ENCODE measurements at places on chromosomes 12 and 14.
A peak's percentile ranks its signal among the peaks of the same experiment; 100 is the strongest.

- no peak for DNase-seq
Measured at GRCh38 chr12:42824327-42824726, 234.8 kb upstream of the PRICKLE1 start.

DNA sequence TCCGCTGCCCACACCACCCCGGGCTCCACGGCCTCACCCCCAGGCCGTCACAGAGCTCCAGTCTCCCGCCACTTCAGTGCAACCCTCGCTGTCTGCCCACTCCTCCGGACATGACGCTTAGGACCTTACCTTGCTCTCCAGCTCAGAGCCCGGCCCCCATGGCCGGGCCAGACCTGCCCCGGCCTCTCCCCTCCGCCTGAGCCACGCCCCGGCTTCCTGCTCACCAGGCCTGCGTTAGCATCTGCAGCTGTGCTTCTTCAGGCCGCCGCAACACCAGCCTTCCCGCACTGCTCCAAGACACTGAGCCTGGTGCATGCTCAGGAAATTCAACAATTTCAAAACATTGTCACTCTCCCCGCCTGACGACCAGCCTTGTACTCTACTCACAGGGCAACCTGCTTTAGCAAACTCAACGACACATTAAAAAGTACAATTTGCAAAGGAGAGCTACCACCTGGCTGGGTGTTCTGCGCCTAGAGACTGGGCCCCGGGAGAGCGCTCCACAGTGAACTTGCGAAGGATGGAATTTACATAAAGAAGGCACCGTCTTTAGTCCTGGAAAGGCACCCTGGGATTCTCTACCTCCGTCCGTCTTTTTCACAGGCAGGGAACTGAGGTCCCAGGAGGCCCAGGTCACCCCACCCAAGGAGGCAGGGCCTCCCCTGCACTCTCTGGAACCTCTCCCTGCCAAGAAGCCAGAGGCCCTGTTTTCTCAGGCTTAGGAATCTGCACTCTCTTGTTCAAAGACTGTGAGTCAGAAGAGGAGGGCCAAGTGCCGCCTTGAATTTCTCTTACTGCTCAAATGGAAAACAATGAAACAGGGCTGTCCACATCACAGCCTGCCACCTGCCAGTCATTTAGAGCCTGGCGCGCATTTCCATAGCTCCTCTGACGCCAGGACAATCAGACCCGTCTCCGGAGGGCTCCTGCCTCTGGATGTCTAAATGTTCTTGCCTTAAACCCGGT, 51.3 kb downstream of the STX2 start:
- DNase-seq, result no peak

DNA sequence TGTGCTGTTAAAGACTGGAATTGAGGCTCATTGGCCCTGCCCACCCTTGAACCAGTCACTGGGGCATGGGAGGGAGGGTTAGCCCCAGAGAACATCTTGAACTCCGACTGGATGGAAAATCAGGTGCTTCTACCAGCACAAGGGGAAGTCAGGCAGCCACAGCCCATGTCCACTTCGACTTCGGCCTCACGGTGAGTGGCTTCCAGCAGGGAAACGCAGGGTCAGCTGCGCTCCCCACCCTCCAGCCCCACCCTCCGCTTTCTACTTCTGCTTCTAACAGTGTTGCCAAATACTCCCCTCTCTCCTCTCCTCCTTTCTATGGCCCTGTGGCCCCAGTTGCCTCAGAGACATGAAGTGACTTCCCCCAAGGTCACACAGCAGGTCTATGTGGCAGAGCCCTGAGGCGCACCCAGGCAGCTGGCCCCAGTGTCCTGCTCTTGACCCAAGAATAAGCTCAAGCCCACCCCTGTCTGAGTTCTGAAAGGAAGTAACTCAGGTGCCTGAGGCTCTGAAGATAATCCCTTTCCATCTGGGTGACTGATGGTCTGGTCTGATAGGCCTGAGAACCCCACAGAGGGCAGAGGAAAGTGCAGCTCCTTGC, 11.9 kb upstream of the SH2B3 start:
- DNase-seq, result no peak

- no peak for DNase-seq
Measured at GRCh38 chr12:6839482-6840201, 1.1 kb upstream of the GNB3 start.

DNA sequence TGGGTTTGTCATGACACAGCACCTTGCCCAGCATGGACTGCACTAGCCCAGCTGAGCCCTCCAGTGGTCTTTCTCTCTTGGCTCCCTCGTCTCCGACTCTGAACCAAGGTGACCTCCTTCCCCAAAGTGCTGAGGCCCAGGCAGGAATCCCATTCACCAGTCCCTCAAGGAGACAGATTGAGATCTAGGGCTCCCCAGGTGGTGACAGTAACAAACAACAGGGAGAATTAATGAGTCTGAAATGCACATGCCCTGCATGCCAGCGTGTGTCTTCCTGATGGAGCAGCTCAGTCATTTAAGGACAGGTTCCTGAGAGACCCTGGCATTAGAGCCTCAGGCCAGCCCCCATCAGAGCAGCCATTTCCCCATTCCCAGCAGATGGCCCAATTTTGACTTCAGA, 51.4 kb upstream of the OAS1 start:
- DNase-seq, result no peak

DNA sequence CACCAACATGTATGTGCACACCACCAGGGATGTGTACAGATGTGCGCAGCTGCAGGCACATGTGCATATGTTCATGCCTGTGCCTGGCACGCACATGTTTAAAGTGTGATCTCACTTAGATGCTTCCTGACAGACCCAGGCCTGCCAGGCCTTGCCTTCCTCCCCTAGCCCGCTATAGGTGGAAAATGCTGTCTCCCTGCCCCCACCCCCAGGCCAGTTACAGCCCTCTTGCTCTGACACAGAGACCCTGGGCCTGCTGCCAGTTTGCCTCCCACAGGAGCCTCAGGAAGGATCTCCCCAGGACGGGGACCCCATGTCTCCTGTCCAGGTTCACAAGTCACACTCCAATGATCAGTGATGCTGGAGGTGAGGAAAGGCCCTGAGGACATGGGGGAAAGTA, 21.6 kb downstream of the FIGNL2 start:
- DNase-seq, result no peak

DNA sequence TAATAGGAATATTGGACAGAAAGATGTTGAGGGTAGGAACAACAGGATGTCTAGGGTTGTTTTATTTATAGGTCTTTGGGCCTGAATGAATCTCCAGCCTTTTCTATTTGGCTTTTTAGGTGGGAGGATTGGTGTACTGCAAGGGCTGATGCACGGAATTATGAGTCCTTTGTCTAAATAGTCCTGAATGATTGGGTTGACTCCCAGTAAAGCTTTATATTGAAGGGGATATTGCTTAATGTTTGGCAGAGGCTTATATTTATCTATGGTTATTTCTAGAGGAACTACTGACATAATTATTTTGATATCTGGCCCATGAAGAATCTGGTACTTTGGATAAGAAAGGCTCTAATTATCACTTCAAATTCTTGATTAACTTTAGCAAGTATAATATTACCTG, 253.6 kb upstream of the AVPR1A start:
- no peak for DNase-seq

GRCh38 chr12:45725631-45726602, 3.6 kb upstream of the ARID2 start:
- no peak for DNase-seq

GRCh38 chr12:72234886-72235285, 37.3 kb upstream of the TRHDE start:
- DNase-seq, result no peak

DNA sequence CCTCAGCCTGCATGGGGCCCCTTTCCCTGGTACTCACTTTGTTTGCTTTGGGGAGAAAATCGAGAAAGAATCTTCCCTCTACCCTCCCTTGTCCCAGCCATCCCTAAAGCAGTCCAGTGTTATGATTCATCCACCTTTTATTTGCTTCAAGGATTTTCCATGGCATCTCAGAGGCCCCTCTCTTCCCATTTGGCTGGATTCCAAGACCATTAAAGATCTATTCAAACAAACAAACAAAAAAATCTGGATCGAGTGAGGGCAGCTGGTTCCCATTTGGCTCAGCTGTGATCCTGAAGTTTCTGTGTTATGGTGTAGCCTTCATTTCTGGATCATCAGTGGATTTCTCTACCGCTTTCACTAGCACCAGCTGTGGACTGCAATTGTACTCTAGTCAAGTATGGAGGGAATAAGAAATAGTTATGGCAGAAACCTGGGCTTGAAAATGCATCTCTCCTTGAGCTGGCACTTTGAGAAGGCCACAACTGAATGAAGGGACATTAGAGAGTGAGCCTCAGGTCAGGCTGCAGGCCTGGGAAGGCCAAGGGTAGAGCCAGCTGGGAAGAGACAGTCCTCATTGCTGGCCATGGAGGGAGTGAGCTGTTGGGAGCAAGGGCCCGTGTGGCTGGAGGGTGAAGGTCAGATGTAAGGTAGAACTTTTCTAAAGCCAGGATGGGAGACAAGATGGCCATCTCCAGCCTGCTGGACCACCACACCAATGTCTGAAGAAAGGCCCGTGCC, 13.7 kb downstream of the KRT71 start:
- peak; percentile 91 for DNase-seq

- no peak for DNase-seq
Measured at GRCh38 chr14:72350215-72350614, 418.0 kb downstream of the RGS6 start.

DNA sequence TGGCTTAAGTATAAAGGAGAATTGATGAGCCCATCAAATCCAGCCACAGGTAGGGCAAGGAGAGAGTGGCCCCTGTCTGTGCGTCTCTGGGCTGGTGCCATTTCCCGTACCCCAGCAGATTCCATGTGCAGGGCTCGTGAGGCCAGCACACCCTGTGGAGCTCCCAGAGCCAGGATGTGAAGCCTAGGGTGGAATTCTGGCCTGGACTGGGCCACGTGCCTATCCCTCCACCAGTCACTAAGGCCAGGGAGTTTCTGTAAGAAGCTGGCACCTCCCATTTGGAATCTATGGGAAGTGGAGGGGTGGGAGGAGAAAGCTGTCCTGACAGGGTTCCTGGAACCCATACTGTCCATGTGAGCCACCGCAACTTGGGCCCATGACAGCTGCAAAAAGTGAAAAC, 148.5 kb downstream of the FOXN3 start:
- DNase-seq, result no peak
